ENCODE measurements at places on chromosomes 2 and 18. TPM values are rescaled to one million over a fixed set of nuclear protein-coding genes. Genes with fewer than 3 reads are reported as not detected.

PLB1 gene
- 1.2 TPM for total RNA-seq

CD8B2 gene
- not detected for total RNA-seq

ZNF519 gene
- 7.7 TPM for total RNA-seq

BCL2 gene
- total RNA-seq, result 4.7 TPM

- no peak for DNase-seq
These were observed 301.8 kb downstream of the GBX2 start for GRCh38 chr2:235866373-235866772.

DNA sequence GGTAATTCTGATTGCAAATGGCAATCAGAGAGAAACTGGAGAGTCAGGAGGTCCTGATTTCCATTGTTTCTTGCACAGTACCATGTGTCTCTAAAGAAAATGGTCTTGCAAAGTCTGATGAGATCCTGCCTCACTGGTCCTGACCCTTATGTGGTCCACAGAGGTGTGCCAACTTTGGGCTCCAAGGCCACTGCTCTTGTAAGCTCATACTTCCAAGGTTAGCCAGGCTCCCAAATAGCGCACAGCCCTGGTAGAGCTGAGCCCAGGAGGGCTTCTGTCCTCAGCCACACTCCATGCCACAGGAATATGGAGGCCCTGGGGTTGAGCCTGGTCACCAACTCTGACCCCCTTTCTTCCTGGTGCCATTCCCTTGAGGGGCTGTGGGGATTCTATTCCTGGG is 80.7 kb downstream of the SDC1 start:
- DNase-seq, result no peak

- no peak for DNase-seq
These were observed 1.6 kb downstream of the COPS9 start for GRCh38 chr2:240134466-240134865.

DNA sequence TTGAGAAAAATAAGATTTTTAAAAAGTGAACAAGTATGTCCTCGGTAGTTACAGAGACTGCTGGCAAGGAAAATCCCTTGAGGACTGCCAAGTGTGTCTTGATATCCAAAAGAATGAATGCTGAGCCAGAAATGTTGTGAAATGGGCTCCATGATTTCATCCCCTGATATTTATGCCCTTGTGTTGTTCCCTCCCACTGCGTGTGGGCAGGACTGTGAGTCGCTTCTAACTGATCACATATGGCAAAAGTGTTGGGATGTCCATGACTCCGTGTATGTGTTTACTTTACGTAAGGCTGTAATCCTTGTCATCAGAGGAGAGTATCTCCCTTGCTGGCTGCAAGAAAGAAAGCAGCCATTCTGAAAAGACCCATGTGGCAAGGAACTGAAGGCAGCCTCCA is 285.1 kb downstream of the SS18 start:
- DNase-seq, result no peak

- no peak for DNase-seq
These were observed 79.8 kb upstream of the FHL2 start for GRCh38 chr2:105478670-105479069.

GRCh38 chr2:18426174-18426573 is 134.3 kb downstream of the RDH14 start:
- no peak for DNase-seq

GRCh38 chr2:71410696-71411095 is 42.7 kb upstream of the DYSF start:
- no peak for DNase-seq

Measured in epithelial cell of proximal tubule (primary cell).